Right renal cortex interstitium (tissue), 3 donors: ENCODE measurements at places on chromosomes 5 and 9. TPM values are rescaled to one million over a fixed set of nuclear protein-coding genes. Genes with fewer than 3 reads are reported as not detected.

Gene TMEFF1
- polyA plus RNA-seq = 5.0 TPM

Gene SPATA6L
- polyA plus RNA-seq = 3.1 TPM

Gene RNF224
- polyA plus RNA-seq = 4.6 TPM

Gene IFNA2
- polyA plus RNA-seq = not detected

Gene HNRNPA0
- polyA plus RNA-seq = 66.1 TPM

Gene DBH
- polyA plus RNA-seq = 0.62 TPM

Gene STPG3
- 0.75 TPM for polyA plus RNA-seq

Gene FGF18
- polyA plus RNA-seq = 0.39 TPM

Gene SPINK13
- polyA plus RNA-seq = 0.59 TPM

Gene DIPK1B
- polyA plus RNA-seq = 25.9 TPM

Gene PCDHGA10
- polyA plus RNA-seq = 3.1 TPM

Gene GHR
- polyA plus RNA-seq = 17.9 TPM

DNA sequence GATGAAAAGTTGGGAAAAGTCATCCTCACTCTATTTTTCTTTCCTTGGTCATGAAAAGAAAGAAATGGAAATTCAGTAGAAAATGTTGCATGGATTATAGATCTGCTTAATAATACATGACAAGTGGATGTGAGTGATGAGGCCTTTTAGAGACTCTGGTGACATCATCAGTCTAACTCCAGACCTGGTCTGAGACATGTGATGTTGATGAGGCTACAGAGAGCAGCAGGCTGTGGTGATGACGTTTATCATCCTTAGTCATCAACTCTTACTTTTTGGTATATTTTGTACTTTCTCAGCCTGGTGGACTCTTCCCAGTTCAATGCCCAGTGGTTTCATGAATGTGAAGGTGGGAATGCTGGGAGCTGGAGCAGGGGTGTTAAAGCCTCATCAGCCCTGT, 116.4 kb downstream of the TTLL11 start:
- DNase-seq = no peak

GRCh38 chr5:75199946-75200345, 36.7 kb downstream of the ANKRD31 start:
- no peak for DNase-seq

- DNase-seq = no peak
Measured at GRCh38 chr9:72119853-72120252, 29.4 kb upstream of the GDA start.

DNA sequence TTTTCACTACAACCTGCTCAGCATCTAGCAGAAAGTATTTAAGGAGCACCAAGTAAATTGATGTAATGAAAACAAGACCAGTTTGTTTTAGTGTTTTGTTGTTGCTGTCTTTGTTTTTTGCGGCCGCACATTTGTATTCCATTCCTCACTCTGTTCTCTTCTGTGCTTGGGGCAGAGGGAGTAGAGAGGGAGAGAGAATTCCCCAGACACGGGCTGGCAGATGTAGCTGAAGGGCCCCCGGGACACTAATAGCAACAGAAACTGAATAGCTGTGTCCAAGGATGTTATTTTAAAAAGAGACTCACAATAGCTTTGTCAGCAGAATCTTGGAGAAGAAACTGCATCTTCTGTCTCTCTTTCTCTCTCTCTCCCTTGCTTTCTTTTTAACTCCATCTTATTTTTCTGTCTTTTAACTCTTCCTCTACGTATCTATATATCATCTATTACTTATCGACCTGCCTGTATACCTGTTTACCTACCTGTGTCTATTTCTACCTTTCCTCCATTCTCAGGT, 145.3 kb downstream of the PAPPA start:
- no peak for DNase-seq

GRCh38 chr5:78718824-78719223, 70.3 kb upstream of the LHFPL2 start:
- DNase-seq = no peak

GRCh38 chr9:134463280-134463679, 137.0 kb downstream of the RXRA start:
- DNase-seq = no peak

DNA sequence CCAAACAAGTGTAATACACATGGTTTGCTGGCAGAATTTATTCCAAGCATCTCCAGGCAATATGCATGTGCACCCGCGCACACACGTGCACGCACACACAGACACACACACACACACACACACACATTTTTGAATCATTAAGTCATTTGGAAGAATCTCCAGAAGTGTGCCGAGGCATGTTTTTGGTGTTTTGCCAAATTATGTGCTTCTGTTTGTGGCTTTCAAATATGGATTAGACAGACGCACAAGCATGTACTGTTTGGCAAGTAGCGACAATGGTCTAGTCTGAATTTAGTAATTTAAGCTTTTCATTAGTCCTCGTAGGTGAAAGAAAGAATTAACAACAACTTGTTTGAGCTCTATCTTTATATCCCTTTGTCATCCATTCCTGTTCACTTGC, 36.7 kb downstream of the NFIB start:
- DNase-seq = no peak

GRCh38 chr5:31598640-31599611, 40.0 kb upstream of the PDZD2 start:
- no peak for DNase-seq

DNA sequence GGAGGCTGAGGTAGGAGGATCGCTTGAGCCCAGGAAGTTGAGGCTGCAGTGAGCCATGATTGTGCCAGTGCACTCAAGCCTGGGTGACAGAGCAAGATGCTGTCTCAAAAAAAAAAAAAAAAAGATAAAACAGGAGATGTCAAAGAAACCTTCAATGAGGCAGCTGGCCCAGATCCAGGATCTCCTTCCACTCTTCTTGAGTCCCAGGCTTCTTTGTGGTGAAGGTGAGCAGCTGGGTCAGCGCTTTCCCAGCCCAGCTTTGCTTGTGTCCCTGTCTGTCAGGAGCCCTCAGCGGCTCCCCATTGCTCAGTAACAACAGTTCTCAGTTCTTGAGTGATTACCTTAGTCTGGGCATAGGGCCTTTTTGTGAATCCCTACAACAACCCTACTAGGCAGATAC, 69.4 kb upstream of the PSD2 start:
- DNase-seq = no peak

DNA sequence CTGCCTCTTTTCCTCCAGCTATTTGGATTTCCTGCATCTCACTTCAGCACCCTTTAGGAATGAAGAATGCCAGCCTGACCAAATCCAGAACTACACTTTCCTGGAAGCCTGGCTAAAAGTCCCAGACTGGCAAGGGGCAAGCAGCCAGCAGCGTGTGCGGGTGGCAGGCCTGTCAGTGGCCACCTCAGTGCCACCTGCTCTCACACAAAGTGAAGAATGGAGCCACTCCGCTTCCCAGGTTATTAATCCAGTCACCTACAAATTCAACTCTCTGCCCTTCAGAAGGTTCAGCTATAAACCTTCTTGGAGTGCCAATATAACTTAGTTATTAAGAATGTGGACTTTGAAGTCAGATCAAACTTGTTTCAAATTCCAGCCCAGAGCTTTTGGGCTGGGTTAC, 6.7 kb upstream of the ALDOB start:
- DNase-seq = no peak

- DNase-seq = no peak
Measured at GRCh38 chr9:99220011-99220410, 1.7 kb downstream of the ALG2 start.

DNA sequence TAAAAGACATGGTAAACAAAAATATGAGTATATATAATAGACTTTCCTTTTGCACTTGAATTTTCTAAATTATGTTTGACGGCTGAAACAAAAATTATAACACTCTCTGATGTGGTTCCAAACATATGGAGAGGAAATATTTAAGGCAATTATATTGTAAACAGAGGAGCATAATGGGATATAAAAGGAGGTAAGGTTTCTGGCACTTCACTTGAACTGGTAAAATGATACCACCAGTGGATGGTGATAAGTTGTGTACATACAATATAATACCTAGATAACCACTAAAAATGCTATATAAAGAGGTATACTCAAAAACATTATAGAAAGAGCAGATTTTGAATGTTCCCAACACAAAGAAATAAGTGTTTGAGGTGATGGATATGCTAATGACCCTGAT, 192.9 kb upstream of the RAD23B start:
- no peak for DNase-seq

GRCh38 chr5:82522897-82523296, 244.7 kb upstream of the RPS23 start:
- DNase-seq = no peak

GRCh38 chr5:157431544-157432200, 28.3 kb upstream of the NIPAL4 start:
- peak; percentile 35 for DNase-seq

DNA sequence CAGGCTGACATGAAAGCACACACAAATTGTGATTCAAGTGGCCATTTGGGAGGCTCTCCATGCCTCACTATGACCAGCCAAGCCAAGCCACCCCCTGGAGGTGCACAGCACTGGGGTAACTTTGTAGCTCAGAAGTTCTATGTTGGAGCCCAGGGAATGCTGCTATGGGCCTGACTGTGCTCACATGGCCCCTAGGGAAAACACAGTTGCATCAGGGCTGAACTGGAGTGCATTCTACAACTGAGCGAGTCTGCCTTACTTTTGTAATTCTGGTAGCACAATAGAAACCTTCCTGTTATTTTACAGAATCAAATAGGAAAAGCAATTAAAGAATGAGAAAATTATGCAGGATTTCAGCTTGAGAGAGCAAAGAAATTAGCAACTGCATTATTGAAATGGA, 455.5 kb upstream of the TRPC7 start:
- no peak for DNase-seq

DNA sequence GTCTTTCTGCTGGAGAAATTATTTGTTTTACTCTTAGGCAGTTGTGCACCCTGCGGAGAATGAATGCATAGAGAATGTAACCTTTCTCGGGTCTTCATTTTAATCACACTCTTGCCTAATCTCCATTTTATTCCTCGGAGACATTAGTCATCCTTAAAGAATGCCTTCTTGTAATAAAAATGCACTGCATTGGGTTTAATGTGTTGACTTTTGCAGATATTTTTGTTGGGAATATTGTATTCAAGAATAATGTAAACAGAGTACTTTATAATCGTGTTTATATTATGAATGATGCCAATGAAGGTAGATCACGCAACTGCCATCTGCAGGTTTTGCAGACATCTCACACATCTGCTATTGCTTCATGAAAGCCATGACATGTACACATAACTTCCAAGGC, 1093.9 kb upstream of the CDH6 start:
- DNase-seq = no peak

GRCh38 chr9:77017505-77017894, 2.0 kb upstream of the FOXB2 start:
- DNase-seq = no peak

DNA sequence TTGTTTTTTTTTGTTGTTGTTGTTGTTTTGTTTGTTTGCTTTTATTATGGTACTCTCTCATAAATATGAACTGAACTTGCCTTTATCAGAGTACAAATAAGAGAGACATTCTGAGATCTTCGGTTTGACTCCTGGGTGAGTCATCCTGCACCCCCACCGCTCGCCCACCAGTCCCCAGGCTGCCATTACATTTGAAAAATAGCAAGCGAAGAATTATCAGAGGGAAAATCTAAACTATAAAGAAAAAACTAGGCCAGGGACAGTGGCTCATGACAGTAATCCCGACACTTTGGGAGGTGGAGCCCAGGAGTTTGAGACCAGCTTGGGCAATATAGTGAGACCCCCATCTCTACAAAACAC, 122.1 kb upstream of the MAP3K1 start:
- no peak for DNase-seq
